SJCRH30 (cell line): ENCODE measurements at places on chromosomes 7 and 10.

DNA sequence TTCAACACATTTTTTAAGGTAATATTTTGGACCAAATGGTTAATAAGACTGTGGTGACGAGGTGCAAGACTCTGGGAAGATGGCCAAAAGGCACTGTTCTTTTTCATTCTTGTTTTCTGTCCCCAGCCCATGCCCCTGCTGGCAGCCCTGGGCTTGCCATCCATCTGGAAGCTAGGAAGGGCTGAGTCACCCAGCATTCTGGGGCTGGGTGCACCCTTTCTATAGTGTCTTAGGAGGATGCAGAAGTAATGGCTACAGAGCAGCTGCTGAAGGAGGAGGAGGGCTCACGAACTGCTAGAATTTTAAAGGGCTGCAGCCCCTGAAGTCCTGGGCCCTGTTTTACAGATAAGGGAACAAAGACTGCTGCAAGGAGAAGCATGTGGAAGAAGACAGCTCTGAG lies 42.8 kb upstream of the ZNF32 start:
- DNase-seq, result no peak

GRCh38 chr7:4612939-4613841 lies 68.9 kb upstream of the FOXK1 start:
- peak; percentile 11 for DNase-seq

DNA sequence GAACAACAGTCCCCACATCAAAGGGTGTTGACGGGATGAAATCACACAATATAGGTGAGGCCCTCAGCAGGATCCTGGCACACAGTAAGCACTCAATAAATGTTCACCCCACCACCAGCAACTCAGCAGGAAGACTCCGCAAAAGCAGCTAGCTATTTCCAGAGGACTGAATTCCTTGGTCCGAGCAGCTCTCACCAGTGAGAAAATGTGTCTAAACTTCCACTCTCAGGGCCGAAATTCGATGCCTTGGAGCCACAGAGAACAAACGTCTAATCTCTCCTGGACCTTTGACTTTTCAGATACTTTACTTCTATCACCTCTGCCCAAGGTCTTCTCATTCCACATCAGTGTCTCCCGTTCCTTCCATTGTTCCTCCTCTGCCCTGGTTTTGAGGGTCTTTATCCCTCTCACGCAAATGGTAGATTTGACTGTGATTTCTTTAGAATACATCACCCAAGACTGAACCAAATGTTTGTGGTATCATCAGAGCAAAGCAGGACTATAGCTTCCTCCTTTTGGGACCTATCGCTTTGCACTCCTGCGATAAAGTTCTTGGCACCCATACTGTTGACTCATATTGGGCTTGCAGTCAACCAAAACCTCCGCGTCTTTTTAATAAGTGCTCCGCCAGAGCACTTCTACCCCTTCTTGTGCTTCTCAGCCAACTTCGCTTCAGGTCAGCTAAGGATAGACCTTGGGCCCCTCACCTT lies 903 bp upstream of the NT5C2 start:
- DNase-seq, result no peak

DNA sequence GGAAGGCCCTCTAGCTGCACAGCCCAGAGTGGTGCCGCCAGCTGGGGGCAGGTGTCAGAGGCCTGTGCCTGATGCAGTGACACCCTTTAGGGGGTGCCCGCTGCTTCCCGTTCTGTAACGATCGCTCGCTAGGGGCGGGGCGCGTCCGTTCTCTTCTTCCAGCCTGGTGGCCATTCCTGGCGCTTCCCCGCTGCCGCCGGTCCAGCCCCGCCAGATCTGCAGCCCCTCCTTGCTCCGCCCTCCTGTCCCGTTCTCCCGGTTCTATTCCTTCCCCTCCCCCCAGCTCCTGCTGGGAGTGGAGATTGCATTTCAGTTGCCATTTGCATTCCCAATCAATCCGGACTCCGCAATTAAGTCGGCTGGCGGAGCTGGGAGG lies 39.2 kb downstream of the AGAP3 start:
- DNase-seq, result no peak

DNA sequence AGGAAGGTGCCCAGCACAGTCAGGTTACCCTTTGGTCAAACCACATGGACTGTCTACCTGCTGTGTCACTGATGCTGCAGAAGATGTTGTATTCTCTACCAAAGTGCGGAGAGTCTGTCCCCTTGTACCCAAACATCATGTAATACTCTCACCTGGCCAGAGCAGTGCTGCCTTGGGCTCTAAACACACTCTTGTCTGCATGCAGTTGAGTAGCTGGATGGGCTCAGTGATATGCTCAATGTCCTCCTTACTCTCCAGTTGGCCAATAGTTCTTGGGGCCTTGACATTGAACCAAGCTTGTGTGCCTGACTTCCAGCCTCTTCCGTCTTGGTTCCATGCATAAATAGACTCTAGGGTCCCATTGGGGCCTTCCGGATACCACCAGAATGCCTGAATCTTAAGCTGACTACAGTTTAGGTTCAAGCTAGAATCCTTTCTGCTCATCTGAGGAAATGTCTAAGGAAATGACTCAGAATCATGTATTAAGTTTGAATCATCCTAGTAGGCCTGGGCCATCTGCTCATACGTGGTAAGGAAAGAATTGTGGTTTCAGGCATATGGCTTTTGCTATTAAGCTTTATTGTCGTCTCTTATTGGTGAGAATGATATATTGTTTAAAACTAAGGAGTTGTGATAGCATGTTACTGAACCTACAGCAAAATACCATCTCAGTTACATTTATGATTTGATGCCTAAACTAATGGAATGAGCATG lies 118.0 kb downstream of the OTUD1 start:
- no peak for DNase-seq

DNA sequence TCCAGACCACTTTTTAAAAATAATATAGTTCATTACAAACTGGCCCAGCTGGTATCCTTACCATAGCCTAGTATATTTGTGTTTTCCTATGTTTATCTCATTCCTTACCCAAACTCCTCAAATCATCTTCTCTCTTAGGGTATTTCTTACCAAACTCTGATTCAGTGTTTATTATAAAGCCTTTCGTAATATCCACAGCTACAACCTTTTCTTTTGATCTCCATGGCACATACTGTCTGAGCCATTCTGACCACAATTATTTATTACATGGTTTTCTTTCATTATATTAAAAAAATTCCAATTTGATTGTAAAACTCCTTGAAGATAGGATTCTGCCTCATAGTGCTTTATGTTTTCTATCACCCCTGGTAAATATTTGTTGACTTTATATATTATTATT lies 94.2 kb downstream of the LRMDA start:
- no peak for DNase-seq

GRCh38 chr7:106626376-106627164 lies 34.4 kb downstream of the CCDC71L start:
- no peak for DNase-seq

GRCh38 chr10:123294886-123295285 lies 140.7 kb downstream of the BUB3 start:
- DNase-seq, result no peak

GRCh38 chr7:125506331-125506730 lies 576.7 kb upstream of the POT1 start:
- DNase-seq, result peak; percentile 40

DNA sequence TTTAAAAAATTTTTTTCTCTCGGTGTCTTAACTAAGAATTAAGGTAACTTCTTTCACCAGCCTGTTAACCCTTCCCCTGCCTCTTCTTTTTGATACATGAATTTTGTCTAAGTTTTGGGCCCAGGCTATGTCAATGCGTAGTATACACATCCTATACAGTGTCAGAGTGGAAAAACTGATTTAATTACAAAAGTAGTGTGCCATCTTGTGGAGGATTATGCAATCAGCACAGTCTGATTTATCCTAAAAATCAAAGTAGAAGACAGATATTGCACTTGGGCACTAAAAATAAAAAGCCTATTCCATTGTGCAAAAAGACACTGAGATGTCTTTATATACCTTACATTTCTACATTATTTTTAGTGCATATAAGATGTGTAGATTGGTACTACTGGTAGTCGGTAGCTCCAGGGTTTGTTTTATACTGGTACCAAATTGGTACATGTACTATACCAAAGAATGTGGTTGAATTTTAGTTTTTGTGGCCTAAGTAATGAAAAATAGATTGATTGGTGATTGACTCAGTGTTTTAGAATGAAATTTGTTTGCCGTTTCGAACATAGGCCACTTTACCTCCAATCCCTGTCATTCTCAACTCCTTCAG lies 96.6 kb downstream of the MKLN1 start:
- peak; percentile 59 for DNase-seq

- no peak for DNase-seq
Measured at GRCh38 chr7:147721962-147722830, 868.4 kb upstream of the C7orf33 start.

GRCh38 chr7:18004372-18004771 lies 23.3 kb downstream of the PRPS1L1 start:
- no peak for DNase-seq

DNA sequence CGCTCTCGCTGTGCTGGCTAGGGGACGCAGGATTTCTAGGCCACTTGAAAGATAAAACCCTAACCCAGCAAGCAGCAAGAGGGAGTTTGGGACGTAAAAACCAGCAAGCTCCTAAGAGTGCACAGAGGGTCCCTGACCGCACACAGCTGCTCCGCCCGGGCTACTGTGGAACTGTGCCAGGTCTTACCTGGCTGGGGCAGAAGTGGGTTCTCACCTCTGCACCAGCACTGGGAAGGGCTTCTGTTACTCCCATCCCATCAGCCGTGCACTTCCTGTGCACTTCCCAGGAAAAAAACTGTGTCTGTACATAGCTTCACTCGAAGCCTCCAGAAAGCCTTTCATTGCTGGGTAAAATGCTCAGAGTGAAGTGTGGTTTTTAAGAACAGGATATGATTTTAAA lies 45.9 kb upstream of the PTF1A start:
- DNase-seq, result no peak

DNA sequence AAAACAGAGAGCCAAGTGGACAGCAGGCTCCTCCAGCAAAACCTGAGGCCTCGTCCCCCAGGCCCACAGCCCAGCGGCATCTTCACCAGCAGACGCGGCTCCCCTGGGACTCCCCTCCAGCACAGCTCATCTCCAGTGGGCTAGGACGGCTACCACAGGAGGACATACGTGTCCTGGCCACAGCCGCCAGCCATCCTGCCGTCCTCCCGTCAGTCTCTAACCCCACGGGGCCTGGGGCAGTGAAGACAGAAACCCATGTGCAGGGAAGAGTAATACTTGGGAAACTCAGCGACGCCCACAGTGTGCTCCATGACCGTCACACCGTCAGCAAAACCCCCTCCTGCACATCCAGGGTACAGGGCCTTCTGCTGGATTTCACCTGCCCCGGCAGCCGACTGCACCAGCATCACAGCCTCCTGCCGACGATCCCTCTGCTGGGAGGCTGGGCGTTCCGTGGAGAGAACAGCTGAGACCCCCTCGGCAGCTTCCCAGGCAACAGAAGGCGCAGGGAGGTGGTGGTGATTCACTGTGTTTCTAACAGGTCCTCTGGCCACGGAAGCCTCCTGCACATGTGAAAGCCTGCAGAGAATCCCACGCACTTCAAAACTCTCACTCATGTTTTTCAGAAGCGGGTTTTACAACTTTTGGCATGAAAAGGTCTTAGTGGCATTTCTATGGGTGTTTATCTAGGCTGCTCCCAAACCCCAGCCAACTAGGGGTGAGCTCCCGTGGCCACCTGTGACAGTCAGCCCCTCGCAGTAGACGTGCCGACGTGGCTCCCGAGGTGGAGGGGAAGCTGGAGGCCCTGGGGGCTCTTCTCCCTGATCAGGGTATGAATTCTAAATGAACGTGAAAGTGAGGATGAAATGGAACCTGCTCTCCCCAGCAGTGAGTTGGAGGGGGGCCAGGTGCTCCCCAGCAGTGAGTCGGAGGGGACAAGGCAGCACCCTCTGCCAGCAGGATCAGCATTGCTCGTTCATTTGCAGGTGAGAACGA lies 513.5 kb downstream of the PTPRN2 start:
- no peak for DNase-seq

- DNase-seq, result peak; percentile 70
Measured at GRCh38 chr7:37320848-37321468, 127.7 kb downstream of the ELMO1 start.

GRCh38 chr10:113961182-113962031 lies 82.3 kb upstream of the ADRB1 start:
- DNase-seq, result no peak

GRCh38 chr10:94631077-94631875 lies 52.3 kb upstream of the CYP2C18 start:
- no peak for DNase-seq

DNA sequence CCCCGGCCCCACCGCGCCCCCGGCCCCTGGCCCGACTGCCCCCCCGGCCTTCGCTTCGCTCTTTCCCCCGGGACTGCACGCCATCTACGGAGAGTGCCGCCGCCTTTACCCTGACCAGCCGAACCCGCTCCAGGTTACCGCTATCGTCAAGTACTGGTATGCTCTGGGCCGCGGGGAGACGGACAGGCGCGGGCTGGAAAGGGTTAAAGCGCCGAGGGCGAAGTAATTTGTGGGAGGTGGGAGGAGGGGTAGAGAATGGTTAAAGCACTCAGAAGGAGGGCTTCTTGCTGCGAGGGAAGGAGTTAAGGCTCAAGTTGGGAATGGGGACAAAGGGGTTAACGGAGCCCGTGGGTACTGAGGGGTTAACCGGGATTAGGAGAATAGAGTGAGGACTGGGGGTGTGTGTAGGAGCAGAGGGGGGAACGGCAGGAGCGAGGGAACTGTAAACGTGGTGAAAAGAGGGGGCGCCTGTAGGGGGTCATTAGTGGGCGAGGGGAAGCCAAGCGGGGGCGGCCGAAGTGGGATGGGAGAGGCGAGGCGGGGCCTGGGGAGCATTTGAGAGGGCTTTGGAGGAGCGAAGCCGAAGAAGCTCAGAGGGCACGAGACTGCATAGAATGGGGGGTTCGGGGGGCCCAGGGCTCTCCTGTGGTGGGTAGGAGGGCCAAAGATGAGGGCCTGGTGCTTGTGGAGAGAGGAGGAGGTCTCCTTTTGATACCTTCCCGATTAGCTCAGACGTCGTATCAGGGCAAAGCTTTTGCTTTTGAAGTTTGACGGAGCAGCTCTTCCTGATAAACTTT lies 605 bp downstream of the SUFU start:
- DNase-seq, result peak; percentile 51

DNA sequence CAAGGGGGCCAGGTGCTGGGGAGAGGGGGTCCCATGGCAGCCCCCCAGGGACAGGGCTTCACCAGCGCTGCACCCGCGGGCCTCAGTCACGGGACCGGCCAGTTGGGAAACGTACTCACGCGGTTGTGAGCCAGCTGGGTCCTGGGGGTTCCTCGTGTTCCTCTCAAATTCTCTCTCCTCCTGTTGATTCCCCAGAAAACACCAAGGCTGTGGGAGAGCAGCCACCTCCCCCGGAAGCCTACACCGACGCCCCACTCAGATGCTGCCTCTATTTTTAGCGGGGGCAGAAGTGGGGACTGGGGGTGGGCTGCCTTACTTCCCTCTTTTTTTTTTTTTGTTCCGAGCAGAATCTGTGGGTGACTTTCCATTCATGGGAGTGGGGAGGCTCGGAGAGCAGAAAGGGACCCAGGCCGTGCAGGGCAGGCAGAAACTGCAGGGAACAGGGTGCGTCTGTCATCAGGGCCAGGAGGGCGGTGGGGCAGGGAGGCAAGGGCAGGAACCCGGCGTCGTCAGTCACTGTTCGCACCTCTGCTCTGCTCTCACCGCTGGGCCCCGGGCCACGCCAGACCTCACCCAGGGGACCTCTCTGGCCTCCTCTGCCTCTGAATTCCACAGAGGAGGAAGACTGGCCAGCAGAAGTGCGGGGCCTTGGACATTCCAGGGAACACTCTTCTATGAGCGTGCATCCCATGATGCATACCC lies 63.1 kb downstream of the CARD11 start:
- no peak for DNase-seq

- DNase-seq, result no peak
Measured at GRCh38 chr7:45157653-45158401, at the start of gene RAMP3. Gene RAMP3, plus strand, starts transcription at chr7:45157791. Its CDS starts 38 bp downstream, at chr7:45157829.

GRCh38 chr10:3143366-3143765 lies 29.2 kb downstream of the PITRM1 start:
- DNase-seq, result no peak
